ENCODE measurements at places on chromosomes 5 and 9.

DNA sequence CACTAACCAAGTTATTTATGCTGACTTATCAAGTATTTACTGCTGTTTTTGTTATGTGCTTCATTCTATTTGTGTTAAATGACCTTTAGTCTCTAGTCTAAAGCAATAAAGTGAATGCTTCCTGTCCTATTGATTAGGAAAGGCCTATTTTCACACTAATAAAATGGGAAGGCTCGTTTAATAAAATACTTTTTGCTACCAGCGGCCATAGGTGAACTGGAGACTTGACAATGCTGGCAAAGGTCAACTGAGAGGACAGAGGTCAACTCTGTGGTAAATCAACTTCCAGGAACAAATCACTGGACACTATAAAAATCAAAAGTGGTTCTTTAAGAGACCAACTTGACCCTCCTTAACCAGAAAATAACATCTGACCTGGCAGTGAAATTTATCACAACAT is 634.3 kb downstream of the ISL1 start:
- DNase-seq = no peak

DNA sequence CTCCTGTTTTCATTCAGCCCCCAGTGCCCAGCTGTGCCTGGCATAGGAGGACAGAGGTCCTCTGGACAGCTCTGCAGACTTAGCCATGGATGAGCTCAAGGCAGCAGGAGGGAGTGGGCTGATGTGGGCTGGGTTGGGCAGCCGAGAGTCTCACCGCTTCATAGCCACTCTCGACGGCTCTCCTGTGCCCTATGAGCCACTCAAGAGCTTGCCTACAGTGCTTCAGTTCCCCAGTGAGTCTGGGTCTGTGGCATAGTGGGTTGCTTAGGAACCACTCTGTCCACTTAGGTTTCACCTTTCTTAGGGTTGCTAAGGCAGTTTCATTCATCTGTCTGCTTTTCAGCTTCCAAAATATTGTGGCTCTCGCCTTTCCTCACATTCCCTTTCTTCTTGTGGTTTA is 296.8 kb downstream of the ICE1 start:
- no peak for DNase-seq

GRCh38 chr9:37302277-37302676 is 120.2 kb upstream of the GRHPR start:
- DNase-seq = peak; percentile 35

GRCh38 chr9:69028754-69029153 is 6.8 kb upstream of the FXN start:
- DNase-seq = no peak

- DNase-seq = no peak
Measured at GRCh38 chr5:169719360-169720314, 82.6 kb downstream of the DOCK2 start.

DNA sequence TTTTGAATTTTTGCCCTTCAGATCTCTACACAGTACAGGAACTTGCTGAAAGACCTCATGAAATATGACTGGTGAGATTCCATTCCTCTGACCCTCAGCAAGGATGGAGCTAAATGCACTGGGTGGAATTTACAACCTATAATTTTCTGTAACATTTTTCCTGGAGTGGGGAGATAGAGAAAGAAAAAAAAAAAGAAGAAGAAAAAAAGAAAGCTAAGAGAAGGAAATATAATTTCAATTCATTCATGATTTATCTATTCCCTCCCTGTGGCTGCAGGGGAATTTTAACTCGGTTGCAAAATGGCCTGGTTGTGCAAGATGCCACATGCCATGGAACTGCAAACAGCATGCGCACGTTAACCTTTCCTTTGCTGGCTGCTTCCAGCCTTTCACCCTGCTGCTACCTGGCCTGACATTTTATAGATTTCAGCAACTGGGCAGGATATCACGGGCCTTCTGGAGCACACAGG is 155.4 kb downstream of the FSTL4 start:
- peak; percentile 57 for DNase-seq

DNA sequence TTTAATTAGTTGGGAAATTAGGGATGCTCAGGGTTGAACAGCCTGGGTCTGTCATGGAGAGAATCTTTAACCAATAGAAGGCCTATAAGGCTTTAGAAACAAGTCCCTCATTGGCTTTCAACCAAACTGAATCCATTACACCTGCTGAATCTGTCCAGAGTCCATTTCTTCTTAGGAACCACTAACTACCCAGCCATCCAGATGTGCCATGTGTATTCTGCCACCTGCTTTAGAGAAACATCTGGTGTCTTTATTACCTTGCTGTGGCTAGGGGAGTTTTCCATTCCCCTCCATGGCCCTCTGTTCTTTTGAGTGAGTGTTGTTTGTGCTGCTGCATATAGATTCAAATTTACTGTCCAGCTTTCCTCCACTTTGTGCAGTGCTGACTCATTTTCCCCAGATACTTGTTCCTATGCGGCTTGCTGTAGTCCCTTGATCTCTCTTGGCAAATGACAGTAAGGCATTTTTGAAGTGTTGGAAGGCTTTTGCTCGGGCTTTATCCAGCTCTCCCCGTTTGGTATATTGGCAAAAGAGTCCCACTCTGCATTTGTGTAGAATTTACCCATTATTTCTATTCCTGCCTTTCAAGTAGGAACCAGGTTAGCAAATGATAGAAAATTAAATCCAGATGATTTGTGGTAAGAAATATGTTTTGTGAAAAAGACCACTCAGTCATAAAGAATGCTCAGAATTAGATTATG is 54.6 kb downstream of the NLN start:
- DNase-seq = no peak

- no peak for DNase-seq
Measured at GRCh38 chr5:463952-464351, 21.0 kb downstream of the EXOC3 start.

DNA sequence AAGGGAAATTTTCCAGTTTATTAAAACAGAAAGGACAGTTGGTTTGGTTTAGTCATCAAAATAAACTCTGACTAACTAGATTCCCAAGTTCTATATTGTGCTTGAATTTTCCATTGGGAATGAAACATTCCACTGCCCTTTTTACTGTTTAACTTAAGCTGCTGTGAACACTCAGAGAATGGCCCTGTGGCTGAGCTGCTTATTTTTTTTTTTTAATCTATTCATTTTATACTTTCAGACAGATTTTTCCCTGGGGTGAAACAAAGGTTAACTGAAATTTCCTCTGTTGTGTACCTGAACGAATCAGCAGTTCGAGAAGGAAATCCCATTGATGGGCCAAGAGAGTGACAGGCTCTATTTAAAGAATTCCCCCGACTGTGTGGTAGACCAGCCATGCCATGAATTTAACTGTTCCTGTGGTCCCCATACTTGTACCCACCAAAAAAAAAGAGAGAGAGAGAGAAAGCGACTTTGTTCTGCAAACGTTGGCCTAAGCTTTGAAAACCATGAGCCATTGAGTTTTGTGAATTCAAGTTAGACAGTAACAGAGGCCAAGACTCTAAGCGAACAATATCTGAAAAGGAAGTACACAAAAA is 138.7 kb upstream of the GRHPR start:
- DNase-seq = peak; percentile 28

DNA sequence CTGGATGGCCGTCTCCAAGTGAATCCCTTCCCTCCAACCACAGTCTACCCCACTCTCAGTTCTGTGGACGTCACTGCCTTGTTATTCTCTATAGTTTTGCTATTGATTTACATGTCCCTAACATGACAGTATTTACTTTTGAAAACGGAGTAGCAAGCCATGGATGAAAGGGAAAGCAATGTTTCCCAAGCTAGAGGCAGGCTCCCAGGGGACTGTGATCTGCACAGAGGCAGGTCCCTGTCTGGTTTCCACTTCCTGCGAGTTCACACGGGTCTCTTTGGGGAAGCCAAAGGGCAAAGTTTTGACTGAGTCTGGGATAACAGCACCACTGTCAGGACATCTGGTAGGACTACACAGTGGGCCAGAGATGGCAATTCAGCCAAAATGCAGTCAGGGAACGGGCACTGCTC is 12.7 kb downstream of the C9orf153 start:
- peak; percentile 44 for DNase-seq

DNA sequence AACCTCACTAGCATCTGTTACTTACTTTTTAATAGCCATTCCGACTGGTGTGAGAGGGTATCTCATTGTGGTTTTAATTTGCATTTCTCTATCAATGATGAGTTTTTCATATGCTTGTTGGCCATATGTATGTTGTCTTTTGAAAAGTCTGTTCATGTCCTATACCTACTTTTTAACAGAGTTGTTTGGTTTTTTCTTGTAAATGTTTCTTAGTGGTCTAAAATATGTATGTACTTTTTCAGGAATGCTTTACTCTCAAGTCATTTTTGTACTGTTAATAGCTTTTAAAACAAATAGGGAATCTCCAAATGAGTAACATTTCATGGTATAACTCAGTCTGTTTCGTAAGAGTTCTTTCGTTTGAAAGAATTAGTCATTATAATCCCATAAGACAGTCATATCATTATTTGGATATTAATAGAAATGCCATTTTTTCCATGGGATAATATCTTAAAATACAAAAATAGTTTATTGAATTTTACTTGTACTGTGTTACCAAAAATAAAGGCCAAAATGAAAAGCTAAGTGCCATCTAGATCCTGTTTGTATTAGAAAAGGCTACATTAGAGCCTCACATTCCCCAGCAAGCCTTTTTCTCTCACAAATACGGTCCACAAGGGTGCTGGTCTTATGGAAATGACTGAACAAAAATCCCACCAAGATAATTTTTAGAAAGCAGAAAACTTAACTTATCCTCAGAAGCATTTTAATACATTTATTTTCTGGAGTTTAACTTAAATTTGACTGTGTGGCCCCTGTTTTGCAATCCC is 247.7 kb downstream of the PJA2 start:
- DNase-seq = peak; percentile 47

DNA sequence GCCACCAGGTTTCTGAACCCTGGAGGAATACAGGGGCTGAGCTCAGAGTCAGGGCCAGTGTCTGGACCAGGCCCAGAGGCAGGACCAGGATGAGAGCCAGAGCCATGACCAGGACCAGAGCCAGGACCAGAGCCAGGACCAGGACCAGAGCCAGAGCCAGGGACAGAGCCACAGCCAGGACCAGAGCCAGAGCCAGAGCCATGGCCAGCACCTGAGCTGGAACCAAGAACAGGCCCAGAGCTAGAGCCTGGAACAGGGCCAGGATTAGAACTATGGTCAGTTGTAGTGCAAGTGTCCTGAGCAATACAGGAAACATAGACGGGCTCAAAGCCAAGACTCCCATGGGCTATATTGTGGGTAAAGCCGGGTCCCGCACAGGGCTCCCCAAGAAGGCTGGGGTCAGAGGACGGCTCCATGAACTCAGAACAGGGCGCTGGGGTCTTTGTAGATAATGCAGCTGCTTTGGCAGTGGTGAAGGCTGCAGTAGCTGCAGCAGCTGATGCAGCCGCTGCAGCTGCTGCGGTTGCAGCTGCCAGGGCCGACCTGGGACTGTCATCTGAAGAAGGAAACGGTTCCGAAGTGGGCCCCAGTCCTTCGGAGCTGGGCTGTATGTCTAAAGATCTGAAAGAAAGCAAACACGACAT is 559 bp downstream of the SPAG8 start:
- peak; percentile 32 for DNase-seq

DNA sequence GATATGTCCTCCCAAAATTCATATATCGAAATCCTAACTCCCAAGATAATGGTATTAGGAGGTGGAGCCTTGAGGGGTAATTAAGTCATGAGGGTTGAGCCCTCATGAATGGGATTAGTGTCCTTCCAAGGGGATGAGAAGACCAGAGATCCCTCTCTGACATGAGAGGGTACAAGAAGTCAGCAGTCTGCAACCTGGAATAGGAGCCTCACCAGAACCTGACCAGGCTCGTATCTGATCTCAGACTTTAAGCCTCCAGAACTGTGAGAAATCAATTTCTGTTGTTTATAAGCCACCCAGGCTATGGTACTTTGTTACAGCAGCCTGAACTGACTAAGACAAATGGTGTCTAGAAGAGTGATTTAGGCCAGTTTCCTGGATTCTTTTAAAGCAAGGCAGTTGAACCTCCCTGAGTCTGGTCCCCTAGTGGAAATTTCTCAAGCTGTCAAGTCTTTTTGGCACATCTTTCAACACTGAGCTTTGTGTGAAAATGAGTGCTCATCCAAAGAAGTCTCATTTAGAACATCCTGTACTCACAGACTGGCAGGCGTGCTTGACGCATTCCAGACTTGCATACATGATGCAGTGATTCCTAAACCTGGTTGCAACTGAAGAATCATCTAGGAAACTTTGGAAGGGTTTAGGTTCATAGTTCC is 254.8 kb upstream of the PPP1R2B start:
- DNase-seq = no peak

- DNase-seq = peak; percentile 69
Measured at GRCh38 chr9:110058304-110058953, 149.5 kb downstream of the C9orf152 start.

- no peak for DNase-seq
Measured at GRCh38 chr5:1762883-1763547, 36.6 kb downstream of the MRPL36 start.

DNA sequence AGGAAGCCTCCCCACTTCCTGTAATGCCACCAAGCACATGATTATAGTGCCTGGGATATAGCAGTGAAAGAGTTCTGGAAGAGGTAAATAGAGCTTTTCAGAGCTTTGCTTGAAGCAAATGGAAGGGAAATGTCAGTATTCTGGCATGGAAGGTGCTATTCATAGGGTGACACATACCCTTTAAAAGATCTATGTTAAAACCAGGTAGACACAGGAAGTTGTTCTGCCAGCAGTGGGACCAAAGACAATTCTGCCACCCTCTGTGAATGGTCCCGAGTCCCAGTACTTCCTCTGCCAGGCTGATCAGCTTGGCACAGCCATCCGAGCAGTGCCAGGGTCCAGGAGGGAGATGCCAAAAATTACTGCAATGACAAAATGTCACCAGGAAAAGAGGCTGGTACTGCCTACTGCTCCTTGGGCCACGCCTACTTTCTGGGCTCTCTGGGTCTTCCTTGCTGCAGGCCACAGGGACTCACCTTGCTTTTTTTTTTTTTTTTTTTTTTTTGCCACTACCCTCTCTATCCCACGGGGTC is 26.7 kb downstream of the GARNL3 start:
- DNase-seq = no peak

GRCh38 chr5:111548348-111548950 is 36.1 kb upstream of the STARD4 start:
- no peak for DNase-seq
